ENCODE measurements at places on chromosomes 4 and X.

GRCh38 chr4:3709061-3709845 lies 56.9 kb upstream of the ADRA2C start:
- DNase-seq: no peak

- DNase-seq: no peak
Observed at GRCh38 chrX:39201305-39201990, 400.2 kb downstream of the MID1IP1 start.

- no peak for DNase-seq
Observed at GRCh38 chr4:133102612-133103409, 46.3 kb upstream of the PCDH10 start.

GRCh38 chr4:107989537-107990386 lies at the start of gene HADH:
HADH (plus strand) TSS chr4:107989889; CDS start chr4:107989933, 44 bp downstream.
- peak; percentile 59 for DNase-seq

All from NCI-H2029 treated with DMSO at 0.1 percent for 48 hours (cell line).